ENCODE measurements at places on chromosomes 5 and 9.

DNA sequence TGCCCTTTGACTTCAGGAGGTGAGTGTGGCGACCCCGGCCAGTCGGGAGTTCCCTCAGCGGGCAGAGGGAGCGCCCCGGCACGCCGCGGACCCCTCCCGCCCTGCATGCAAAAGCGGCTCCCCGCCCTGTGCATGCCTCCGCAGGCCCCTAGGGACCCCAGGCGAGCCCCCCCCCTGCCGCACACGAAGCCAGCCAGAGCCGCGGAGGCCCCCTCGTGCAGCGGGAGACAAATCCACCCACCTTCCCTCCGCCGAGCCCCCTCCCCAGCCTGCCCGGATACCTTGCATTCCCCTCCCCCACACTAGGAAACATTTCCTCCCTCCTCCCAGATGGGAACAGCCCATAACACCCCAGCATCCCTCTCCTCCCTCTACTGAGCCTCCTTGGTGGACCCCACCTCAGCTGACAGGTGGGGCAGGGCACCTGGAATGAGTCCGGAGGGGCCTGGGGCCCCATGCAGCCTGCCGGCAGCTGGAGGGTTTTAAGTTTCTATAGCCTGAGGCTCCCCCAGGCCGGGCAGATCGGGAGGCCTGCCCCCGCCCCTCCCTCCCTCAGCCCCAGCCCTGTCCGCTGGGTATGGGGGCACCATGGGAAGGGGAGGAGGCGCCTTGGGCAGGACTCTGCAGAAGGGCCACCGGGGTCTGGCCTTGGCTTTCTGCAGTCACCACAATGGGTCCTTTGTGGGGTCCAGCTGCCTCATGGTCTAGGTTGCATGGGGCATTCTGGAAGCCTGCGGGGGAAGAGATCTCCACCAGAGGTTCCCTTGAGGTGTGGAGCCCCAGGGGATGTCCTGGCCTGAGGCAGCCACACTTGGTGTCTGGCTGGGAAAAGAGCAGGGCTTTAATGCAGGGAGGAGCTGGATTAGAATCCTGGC, 601 bp downstream of the ERGIC1 start:
- no peak for DNase-seq

DNA sequence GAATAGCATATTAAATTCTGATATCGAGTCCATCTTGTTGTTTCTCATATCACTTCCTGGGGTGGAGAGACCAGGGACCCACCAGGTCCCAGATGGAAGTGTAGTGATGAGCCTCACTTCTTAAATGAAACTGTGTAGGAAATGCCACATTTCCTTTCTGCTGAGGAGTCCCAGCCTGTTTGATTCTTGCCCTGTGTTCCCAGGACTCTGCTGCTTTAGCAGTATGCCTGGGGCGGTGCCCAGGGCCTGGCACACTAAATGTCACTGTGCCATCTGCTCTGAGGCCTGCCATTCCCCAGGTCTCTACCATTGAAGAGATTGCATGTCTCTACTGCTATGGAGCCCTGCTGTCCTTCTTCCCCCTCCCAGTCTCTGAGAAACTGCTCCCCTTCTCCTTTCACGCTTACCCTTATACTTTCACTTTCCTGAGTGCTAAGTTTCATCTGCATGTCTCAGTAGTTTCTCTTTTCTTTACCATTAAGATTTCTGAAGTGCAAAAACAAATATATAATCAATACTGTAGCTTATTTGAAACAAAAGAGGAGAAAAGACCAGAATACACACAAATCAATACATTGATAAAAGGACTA, 260.4 kb downstream of the GABRB2 start:
- no peak for DNase-seq

DNA sequence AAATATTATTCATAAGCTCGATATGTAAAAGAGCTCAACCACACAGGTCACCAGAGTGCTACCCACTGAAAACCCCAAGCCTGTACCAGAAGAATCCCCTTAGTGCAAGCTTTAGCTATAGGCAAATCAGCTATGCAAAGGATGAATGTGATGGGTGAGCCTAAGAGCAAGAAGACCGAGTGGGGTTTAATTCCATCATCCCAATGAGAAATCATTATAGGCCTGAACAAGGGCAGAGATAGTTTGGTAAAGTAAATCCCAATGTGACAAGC, 21.8 kb downstream of the ELOVL7 start:
- no peak for DNase-seq

DNA sequence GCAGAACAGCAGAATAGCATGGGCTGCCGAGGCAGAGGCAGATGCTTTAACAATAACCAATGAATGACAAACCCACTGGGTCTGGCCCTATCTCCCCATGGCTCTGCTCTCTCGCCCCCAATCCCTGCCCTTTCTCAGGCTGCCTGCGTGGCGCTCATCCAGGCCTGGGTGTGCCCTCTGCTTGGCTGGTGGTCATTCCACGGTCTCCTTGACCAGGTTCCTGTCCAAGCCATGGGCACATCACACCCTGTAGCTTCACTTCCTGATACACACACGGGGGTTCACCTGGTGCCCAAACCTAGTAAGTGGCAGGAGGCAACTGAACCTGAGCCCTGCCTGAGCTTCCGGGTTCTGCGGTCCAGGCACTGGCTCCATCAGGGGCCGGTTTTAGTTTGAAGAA, 87.6 kb downstream of the DAP start:
- DNase-seq, result no peak

DNA sequence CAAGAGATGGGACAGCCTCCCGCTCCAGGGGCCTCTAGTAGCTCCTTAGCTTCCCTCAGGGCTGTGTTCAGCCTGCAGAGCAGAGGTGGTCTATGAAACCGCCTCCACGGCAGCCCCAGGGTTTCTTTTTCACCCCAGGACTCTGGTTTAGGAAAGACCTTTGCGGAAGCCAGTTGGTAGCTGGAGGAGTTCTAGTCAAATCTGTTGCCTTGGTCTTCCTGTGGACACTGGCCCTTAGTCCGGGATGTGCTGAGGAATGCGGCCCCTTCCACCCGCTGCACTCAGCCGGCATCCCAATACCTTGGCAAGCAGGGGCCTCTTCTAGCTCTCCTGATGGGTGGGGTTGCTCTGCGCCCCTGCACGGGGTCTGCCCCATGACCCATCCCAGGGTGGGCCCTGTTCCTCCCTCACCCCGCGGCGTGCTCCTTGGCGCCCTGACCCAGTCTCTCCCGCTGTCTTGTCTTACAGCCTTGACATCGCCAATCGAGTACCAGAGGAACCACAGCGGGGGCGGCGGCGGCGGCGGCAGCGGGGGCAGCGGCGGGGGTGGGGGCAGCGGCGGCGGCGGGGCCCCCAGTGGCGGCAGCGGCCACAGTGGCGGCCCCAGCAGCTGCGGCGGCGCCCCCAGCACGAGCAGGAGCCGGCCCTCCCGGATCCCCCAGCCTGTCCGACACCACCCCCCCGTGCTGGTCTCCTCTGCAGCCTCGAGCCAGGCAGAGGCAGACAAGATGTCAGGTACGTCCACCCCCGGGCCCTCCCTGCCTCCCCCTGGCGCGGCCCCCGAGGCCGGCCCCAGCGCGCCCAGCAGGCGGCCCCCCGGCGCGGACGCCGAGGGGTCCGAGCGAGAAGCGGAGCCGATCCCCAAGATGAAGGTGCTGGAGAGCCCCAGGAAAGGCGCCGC, 94.3 kb upstream of the OTULINL start:
- DNase-seq, result no peak

DNA sequence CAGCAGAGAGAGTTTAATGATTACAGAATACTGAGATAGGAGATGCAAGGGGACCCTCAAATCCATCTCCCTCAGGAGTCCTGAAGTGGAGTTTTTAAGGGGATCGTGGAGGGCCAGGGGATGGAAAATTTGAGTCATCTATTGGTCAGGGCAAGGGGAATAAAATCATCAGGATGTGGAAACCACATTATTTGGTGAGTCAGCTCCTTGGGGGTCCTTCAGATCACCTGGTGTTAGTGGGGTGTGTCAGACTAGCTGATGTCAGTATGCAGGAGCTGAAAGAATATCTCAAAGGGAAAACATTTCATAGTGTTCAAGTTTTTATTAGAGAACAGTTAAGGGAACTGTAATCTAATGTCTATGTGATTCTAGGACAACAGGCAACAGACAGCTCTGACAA, 183.0 kb upstream of the FTMT start:
- no peak for DNase-seq

GRCh38 chr5:149410721-149411432, 31.8 kb upstream of the IL17B start:
- no peak for DNase-seq

- DNase-seq, result no peak
These were observed 132.7 kb upstream of the POU5F2 start for GRCh38 chr5:93874080-93874479.

DNA sequence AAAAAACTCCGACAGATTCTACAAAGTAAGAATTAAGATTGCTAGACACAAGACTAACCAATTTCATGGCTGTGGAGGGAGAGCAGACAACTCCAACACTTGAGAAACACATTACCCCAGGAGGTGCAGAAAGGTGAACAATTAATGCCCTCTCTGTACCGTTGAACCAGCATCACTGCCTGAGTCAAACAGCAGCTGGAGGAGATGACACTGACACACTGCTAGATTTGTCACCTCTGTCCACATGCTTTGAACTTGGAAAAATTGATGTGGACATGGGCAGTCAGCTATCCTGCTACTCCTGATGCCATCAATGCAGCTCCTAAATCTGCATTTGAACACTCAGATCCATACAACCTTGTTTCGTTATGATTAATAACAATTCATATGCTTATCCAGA, 51.7 kb downstream of the GPBP1 start:
- no peak for DNase-seq

DNA sequence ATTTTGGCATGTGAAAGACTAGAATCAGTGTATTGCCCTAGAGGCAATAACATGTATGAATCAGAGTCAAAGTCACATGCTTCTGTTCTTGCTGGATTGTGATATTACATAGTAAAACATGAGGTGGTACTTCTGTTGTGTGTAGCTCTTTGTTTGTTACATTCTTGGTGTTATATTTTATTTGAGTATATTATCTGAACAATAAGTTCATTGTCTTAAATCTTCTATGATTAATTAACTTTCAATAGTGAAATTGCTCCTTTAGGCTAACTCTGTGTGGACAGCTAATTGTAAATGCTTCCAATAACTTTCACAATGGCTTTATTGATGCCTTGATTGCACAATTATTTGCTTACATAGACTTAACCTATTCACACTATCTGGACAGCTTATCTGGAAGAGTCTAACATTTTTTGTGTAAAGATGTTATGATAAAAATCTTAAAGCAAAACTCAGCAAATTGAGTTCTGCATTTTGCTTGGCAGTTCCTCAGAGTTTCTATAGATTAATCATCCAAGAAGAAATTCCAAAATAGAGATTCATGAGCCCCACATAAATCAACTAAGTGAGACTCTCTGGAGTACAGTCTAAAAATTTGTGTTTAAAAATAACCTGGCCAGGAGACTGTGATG, 239.6 kb upstream of the TUSC1 start:
- DNase-seq, result no peak

DNA sequence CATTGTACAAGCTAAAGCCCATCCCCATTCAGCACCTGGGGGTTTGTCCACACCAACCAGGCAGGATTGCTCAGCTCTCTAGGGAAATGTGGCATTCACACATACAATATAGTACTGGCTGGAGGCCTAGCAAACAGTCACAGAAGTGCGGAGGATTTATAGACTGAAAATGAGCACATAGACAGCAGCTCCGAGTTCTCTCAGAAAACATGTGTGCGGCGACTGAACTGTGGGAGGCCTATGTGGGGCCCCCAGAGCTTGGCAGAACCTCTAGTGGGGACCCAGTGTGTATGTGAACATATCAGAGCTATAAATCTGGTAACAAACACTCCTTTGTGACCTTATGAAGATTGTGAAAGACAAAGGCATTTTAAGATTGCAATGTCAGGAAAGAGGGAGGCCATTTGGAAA, 431.1 kb downstream of the DTWD2 start:
- DNase-seq, result no peak

DNA sequence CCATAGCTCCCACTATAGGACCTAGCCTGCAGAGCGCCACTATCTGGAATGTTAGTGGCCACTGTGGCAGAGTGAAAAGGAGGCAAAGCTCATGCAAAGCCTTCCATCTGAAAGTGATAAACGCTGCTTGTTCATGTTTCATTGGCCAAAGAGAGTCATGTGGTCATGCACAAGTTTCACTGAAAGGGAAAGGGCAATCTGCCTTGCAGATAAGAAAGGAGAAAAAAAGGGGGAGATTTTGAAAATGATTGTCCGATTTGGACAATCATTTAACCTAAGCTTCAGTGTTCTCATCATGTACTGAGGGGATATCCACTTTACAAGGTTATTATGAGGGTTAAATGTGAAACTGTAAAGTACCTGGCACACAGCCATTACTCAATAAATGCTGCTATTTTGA, 9.0 kb upstream of the MOB3B start:
- DNase-seq, result no peak

DNA sequence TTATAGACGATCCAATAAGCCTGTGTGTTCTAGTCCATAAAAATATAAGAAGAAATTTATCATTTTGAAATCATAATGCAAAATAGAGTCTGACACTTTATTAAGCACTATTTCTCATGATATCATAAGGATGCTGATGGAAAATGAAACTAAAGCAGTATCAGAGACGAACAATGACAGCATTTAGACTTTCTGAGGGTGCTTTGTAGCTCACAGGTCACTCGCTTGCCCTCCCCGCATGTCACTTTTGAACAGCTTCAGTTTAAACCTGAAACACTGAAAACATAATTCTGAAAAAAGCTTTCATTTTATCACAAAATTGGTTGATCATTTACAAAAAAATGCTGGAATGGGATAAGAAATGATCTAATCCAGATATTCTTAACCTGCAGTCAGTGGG, 247.1 kb downstream of the EBF1 start:
- DNase-seq, result no peak

DNA sequence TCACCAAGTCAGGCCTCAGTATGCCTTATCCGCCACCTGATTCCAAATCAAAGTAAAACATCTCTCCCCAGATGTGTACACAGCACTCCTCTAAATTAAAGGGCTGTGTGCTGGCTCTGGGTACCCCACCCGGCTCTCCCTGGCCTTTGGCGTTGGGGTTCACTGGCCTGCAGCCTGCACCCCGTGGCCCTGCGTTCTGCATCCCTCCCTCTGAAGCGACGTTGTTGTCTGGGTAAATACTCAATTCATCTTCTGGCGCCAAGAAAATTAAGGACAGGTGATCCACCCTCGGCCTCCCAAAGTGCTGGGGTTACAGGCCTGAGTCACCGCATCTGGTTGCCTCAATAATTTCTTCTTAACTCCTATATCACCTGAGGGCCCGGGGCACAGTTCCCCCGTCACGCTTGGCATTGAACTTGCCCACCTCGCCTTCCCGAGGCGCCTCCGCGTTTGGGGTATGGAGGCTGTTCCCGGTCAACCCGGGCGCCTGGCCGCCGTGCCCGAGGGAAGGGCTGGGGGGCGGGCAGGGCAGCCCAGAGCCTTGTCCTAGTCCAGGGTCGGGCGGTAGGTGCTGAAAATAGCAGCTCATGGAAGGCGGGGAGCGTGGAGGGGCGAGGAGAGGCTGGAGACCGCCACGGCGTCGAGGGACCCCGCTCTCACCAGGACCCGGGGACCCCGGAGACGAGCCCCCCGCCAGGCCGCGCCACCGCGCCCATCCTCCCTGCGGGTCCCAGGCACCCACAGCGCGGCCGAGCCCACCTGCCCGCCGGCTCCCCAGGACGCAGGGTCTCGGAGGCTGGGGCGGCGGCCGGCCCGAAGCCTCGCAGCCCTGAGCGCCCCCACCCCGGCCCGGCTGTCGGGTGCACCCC, 531 bp downstream of the ABO start:
- no peak for DNase-seq

Measured in NCI-H1436 (cell line).